ENCODE measurements at places on chromosomes 7 and 10. TPM values are rescaled to one million over a fixed set of nuclear protein-coding genes. Genes with fewer than 3 reads are reported as not detected.

DNA sequence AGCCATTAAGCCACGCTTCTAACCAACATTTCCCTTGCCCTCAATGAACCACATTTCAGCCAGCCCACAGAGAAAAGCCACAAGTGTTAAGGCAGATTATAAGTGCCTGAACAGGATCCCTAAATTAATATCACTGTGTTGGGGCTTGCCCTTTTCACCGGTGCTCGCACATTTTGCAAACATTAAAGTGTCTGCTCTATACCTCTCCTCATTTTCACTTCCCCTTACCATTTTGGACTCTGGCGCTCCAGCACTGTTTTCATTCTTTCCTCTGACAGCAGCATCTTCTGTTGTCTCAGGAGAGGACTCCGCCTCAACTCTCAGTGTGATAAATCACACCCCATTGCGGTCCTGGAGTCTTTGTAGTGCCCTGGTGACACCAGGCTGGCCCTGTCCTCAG is 274.2 kb downstream of the BAMBI start:
- H3K27me3 ChIP-seq, result no peaks in the 10 kb centered on the region
- DNase-seq, result no peak
- H3K27ac ChIP-seq, result no peak overlapping the region
- H3K4me3 ChIP-seq, result no peak overlapping the region
- H3K36me3 ChIP-seq, result no peaks in the 10 kb centered on the region

DNA sequence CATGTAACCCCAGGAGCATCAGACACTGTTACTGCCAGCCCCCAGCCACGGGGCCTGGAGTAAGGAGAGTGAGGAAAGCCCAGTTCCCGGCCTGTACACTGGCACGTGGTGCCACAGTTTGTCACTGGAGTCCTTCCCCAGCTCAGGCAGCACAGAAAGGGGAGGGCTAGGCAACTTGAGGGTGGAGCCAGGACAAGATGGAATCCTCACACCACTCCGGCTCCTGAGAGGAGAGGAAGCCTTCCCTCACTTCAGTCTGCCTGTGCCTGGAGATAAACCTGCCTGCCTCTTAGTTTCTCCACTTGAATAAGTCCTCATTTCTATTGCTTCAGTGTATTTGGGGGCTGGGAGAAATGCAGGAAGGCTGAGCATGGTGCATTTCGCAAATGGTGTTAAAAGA is 176.0 kb downstream of the KIAA1217 start:
- no peak for DNase-seq
- no peak overlapping the region for H3K4me3 ChIP-seq
- H3K27ac ChIP-seq, result no peak overlapping the region
- no peaks in the 10 kb centered on the region for H3K27me3 ChIP-seq
- no peaks in the 10 kb centered on the region for H3K36me3 ChIP-seq
- H3K4me1 ChIP-seq, result peaks cover 4% of the 10 kb centered on the region

GRCh38 chr10:90920986-90921666 is at the start of gene ANKRD1:
Gene ANKRD1 (minus strand): TSS chr10:90921087. CDS start chr10:90921027, 60 bp downstream.
- peaks cover 10% of the 10 kb centered on the region for H3K4me1 ChIP-seq
- H3K27me3 ChIP-seq, result no peaks in the 10 kb centered on the region
- H3K4me3 ChIP-seq, result peak within 1 kb of the TSS; percentile 13
- H3K36me3 ChIP-seq, result no peaks in the 10 kb centered on the region
- DNase-seq, result no peak
- H3K27ac ChIP-seq, result peak within 1 kb of the TSS; percentile 27

- H3K36me3 ChIP-seq, result no peaks in the 10 kb centered on the region
- no peaks in the 10 kb centered on the region for H3K4me1 ChIP-seq
- no peak for DNase-seq
- H3K27ac ChIP-seq, result no peak overlapping the region
- no peaks in the 10 kb centered on the region for H3K27me3 ChIP-seq
- H3K4me3 ChIP-seq, result no peak overlapping the region
Observed at GRCh38 chr10:128864554-128865295, 602.3 kb upstream of the MGMT start.

GRCh38 chr10:123143162-123143824 is 4.6 kb upstream of the HMX2 start:
- H3K27me3 ChIP-seq, result peaks cover 100% of the 10 kb centered on the region
- DNase-seq, result no peak
- no peak overlapping the region for H3K4me3 ChIP-seq
- H3K27ac ChIP-seq, result no peak overlapping the region

GRCh38 chr7:16051561-16052255 is 365.2 kb upstream of the MEOX2 start:
- DNase-seq, result no peak
- H3K36me3 ChIP-seq, result no peaks in the 10 kb centered on the region
- no peak overlapping the region for H3K4me3 ChIP-seq
- no peaks in the 10 kb centered on the region for H3K27me3 ChIP-seq

- no peaks in the 10 kb centered on the region for H3K36me3 ChIP-seq
- H3K4me3 ChIP-seq, result no peak overlapping the region
- H3K27ac ChIP-seq, result no peak overlapping the region
Observed at GRCh38 chr7:137592232-137592896, 248.8 kb upstream of the PTN start.

DNA sequence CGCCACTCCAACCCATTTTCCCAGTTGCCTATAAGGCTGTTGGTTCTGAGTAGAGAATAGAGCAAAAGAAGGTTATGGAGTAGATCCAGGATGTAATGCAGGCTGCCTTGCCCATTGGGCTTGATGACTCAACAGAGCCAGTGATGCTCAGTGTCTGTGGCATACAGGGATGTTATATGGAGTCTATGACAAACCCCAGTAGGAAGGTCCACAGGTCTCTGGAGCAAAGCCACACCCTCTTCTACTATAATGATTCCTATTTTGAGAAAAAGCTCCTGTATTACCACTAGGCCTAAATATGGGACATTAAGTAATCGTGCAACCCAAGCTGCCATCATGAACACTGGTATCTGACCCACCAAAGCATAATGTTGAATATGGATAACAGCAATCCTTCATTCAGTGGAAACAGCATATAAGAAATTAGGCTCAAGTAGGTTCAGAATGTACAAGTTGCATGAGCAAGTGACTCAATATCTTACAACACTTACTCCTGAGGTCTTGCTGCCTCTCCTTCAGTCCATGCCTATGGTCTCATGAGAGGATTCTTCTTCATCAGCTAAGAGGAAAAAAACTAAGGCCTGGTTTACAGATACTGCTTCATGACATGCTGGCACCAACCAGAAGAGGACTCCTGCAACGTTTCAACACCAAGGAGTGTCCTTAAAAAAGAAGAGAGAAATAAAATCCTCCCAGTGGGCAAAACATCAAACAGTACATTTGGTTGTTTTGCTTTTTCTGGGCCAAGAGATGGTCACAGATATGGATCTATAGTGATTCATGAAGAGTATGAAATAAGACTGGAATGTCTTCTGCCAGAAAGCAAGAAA is 14.8 kb upstream of the FHIP2A start:
- H3K4me1 ChIP-seq, result no peaks in the 10 kb centered on the region
- H3K36me3 ChIP-seq, result no peaks in the 10 kb centered on the region
- no peak for DNase-seq
- no peak overlapping the region for H3K4me3 ChIP-seq

DNA sequence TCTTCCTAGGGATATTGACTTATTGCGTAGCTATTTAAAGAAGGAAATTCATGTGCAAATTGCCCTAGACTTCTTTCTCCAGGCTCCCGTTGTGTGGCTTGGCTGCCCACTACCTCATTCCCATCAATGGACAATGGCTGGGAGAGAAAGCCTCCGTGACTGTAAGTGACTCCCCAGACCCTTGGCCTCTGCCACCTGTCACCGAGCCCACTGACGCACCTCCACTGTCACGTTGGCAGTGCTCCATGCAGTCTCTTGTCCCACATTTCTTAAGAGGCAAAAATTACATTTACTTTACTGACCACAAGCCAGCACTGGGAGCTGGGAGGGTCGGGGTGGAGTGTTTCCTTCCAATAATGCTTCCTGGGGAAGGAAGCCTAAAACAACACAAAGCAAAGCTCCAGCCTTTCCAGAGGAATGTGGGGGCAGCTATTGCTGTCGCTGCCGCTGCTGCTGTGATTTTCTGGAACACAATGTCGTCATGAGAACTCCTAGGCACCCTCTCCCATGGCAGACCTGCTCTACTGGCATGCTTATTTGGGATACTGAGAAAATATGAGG is 89.7 kb upstream of the STEAP1B start:
- peak overlapping the region; percentile 53 for H3K27ac ChIP-seq
- DNase-seq, result peak; percentile 73
- no peaks in the 10 kb centered on the region for H3K27me3 ChIP-seq
- peaks cover 41% of the 10 kb centered on the region for H3K4me1 ChIP-seq
- peak overlapping the region; percentile 1 for H3K4me3 ChIP-seq

DNA sequence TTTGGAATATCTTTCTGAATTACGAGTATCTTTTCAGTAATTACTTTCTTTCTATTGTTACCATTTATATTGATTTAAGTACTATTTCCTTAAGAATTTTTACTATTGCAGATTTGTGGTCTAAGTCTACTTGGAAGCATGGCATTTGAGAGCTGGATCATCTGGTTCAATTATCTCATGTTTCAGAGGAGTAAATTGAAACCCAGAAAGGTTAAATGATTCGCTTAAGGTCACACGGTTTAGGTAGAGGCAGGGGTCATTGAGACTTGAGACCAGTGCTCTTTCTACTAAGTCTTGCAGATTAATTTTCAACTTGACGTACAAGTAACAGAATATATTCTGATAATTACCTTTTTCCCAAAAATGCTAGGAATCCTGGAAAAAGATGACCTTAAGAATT is 109.2 kb upstream of the GLCCI1 start:
- no peaks in the 10 kb centered on the region for H3K4me1 ChIP-seq
- DNase-seq, result no peak
- no peak overlapping the region for H3K4me3 ChIP-seq

DNA sequence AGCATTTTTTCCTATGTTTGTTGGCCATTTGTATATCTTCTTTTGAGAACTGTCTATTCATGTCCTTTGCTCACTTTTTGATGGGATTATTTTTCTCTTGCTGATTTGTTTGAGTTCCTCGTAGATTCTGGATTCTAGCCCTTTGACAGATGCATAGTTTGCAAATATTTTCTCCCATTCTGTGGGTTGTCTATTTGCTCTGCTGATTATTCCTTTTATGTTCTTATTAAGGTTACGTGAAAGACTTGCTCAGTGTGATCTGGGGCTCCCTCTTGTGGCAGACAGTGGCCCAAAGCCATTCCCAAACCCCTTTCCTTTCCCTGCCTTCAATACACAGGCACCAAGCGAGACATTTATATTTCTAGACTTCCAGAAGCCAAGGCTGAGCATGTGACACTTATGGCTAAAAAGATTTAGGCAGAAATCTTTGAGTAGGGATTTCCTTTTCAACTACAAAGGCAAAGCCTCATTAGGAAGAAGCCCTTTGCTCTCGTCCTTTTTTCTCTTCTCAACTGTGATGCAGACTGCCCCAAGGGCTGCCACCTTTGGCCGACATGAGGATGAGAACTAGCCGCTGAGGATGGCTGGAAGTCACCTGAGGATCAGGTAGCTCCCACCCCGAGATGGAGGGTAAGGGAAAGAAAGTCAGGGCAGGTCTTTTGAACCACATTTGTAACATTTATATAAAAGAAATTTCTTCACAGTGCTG is 23.6 kb downstream of the ST8SIA6 start:
- H3K4me1 ChIP-seq, result peaks cover 8% of the 10 kb centered on the region
- DNase-seq, result peak; percentile 72
- no peaks in the 10 kb centered on the region for H3K27me3 ChIP-seq
- H3K4me3 ChIP-seq, result no peak overlapping the region
- no peaks in the 10 kb centered on the region for H3K36me3 ChIP-seq

- H3K27ac ChIP-seq, result no peak overlapping the region
- H3K27me3 ChIP-seq, result no peaks in the 10 kb centered on the region
- peaks cover 29% of the 10 kb centered on the region for H3K4me1 ChIP-seq
Observed at GRCh38 chr7:47556511-47557180, 25.3 kb downstream of the TNS3 start.

DNA sequence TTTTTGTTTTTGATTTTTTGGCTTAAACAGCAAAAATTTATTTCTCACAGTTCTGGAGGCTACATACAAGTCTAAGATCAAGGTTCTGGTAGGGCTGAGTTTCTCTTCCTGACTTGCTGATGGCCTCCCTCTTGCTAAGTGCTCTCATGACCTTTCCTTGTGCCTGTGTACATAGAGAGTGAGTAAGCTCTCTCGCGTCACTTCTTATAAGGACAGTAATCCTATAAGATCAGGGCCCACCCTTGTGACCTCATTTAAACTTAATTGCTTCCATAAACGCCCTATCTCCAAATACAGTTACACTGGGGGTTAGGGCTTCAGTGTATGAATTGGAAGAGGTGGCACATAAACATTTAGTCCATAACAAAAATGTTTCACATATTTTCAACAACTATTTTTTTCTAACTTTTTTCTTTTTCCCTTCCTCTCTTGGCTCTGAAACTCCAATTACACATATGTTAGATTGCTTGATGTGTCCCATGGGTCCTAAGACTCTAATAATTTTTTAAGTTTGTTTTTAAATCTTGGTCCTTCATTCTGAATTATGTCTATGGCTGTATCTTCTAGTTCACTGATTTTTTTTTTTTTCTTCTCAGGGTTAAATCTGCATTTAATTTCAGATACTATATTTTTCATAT is 149.8 kb downstream of the HBP1 start:
- H3K27me3 ChIP-seq, result no peaks in the 10 kb centered on the region
- H3K4me1 ChIP-seq, result no peaks in the 10 kb centered on the region
- no peak overlapping the region for H3K4me3 ChIP-seq
- peaks cover 5% of the 10 kb centered on the region for H3K36me3 ChIP-seq
- no peak overlapping the region for H3K27ac ChIP-seq

DNA sequence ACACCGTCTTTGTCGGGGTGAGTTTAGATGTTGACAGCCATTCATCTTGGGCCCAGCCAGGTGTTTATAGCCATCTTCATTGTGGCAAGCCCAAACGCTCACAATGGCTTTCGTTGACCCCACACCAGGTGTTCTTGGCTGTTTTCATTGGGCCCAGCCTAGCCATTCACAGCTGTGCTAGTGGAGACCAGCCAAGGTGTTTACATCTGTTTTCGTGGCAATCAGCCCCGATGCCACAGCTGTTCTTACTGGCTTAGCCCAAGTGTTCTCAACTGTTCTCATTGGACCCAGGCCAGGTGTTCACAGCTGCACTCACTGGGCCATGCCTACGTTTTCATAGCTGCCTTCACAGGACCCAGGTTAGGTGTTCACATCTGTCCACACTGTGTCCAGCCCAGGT is 7.7 kb downstream of the FRG2B start:
- peaks cover 28% of the 10 kb centered on the region for H3K27me3 ChIP-seq
- no peaks in the 10 kb centered on the region for H3K4me1 ChIP-seq
- no peak overlapping the region for H3K4me3 ChIP-seq
- no peak overlapping the region for H3K27ac ChIP-seq
- H3K36me3 ChIP-seq, result no peaks in the 10 kb centered on the region
- no peak for DNase-seq

- H3K36me3 ChIP-seq, result no peaks in the 10 kb centered on the region
- no peaks in the 10 kb centered on the region for H3K27me3 ChIP-seq
- H3K4me3 ChIP-seq, result no peak overlapping the region
- H3K27ac ChIP-seq, result no peak overlapping the region
- no peak for DNase-seq
Observed at GRCh38 chr7:66247380-66248078, 42.4 kb downstream of the TPST1 start.

Gene DNAJB9
- total RNA-seq, result 36.5 TPM

Gene LRRD1
- total RNA-seq, result not detected

Gene FKBP6
- total RNA-seq, result not detected

Gene CNTNAP2
- total RNA-seq, result 0.41 TPM

Gene ADAM22
- total RNA-seq, result 4.3 TPM

Gene PITRM1
- total RNA-seq, result 65.0 TPM

Gene PLXNA4
- total RNA-seq, result 7.2 TPM

Gene SUV39H2
- 4.5 TPM for total RNA-seq

Gene HOXA10
- 0.38 TPM for total RNA-seq

Gene GBX1
- not detected for total RNA-seq

Measured in upper lobe of right lung (tissue), 1 donor.